ENCODE measurements at places on chromosomes 6 and 20.

- no peak for DNase-seq
Measured at GRCh38 chr6:36695414-36695813, 2.2 kb upstream of the RAB44 start.

- no peak for DNase-seq
Measured at GRCh38 chr6:147055821-147056392, 148.3 kb upstream of the STXBP5 start.

- DNase-seq = no peak
Measured at GRCh38 chr6:100479179-100480035, 14.7 kb upstream of the SIM1 start.

GRCh38 chr6:154001494-154002285 is 37.4 kb upstream of the OPRM1 start:
- DNase-seq = no peak

DNA sequence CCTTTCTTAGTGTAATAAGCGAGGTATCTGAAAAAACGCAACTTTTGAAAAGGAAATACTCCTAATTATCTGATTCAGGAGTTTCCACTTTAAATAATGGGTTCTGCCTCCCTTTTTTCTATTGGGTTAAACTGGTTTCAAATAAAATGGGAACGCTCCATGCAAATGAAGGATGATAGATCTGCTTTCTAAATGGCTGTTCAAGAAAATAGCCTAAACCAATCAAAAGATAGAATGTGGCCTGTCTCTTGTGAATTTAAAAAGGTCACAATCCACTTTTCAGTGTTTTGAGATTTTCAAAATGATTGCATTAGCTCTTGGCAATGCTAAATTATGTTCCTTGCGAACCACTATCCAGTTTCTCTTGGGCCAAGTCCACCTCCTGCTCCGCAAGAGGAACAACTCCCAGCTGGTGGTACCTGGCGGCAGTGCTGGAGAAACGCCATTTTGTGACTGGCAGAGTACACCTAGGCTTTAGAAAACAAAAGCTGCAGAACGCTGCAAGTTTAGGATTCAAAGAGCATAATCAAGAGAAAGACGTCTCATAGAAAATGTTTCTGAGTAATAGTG is 56.7 kb downstream of the TRIM38 start:
- DNase-seq = no peak

- DNase-seq = no peak
Measured at GRCh38 chr6:15876406-15876805, 213.6 kb upstream of the DTNBP1 start.

- DNase-seq = no peak
Measured at GRCh38 chr20:39451386-39451785, 489.2 kb downstream of the DHX35 start.

DNA sequence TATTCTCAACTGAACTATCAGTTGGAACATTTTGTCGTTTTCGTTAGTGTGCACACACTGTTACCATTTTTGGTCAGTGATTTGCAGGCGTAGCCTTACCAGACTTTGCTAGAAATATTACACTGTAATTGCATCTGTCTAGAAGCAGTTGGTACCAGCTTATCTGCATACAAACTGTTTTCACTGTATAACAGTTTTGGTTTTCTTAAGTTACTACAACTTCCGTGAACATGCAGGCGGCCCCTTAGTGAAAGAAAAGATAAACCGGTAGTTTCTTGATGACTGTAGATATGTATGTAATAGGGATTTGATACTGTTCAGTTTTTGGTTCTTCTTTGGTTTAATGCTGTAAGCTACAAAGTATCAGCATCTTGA is 1.3 kb downstream of the DSTN start:
- no peak for DNase-seq

- DNase-seq = no peak
Measured at GRCh38 chr6:116512734-116513133, 1.3 kb downstream of the CALHM5 start.

GRCh38 chr6:137799950-137800568 is 67.0 kb upstream of the TNFAIP3 start:
- DNase-seq = no peak

DNA sequence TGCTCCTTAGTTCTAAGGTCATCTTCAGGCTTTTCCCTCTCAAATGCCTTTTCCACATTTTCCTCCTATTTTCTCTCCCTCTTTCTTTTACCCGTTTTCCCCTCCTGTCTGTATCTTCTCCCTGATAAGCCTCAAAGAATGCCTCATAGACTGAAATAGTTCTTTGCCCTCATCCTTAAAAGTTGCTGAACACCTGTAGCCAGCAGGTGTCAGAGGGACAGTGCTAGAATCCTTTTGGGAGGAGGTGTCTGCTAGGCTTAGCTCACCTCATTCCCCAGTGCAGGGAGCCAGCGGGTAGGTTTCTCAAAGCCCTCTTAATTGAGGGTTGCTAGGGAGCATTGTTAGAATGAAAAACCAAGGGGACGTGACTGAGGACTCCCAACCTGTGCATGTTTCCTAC is 204.0 kb downstream of the TSHZ2 start:
- DNase-seq = no peak

DNA sequence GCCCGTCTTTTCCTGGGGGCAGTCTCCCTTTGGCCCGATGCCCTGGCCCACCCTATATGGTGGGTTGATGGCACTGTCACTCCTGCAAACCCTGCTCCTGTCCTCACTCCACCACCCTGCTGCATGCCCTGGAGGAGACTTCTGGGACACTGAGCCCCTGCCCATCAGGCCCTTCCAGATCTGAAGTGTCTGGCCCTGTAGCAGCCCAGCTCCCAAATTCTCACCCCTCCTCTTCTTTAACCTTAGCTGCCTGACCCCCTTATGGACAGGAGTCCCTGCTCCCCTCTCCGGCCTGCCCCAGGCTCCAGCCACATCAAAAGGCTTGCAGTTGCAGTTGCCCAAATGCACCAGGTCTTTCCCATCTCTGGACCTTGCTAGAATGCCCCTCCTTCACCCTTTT is 20.8 kb upstream of the SLC32A1 start:
- no peak for DNase-seq

- DNase-seq = no peak
Measured at GRCh38 chr20:16810216-16810615, 62.1 kb downstream of the OTOR start.

DNA sequence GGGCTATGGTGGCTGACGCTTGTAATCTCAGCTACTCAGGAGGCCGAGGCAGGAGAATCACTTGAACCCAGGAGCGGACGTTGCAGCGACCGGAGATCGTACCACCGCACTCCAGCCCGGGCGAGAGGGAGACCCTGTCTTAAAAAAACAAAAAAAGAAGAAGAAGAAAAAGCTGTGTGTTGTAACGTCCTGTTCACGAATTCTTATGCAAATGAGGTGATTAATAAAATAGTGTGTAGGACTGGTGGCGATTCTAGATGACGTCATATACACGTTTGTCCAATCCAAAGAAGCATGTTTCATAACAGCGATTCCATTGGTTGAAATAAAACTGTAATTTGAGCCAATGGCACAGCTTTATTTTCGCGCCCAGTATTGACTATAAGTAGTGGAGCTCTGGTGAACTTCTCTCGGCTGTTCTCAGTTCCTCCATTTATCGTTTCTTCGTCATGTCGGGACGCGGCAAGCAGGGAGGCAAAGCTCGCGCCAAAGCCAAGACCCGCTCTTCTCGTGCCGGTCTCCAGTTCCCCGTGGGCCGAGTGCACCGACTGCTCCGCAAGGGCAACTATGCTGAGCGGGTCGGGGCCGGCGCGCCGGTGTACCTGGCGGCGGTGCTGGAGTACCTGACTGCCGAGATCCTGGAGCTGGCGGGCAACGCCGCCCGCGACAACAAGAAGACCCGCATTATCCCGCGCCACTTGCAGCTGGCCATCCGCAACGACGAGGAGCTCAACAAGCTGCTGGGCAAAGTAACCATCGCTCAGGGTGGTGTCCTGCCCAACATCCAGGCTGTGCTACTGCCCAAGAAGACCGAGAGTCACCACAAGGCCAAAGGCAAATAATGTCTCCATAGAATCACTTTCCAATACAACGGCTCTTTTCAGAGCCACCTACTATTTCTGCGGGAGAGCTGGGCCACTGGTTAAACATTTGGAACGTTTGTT is 47.0 kb downstream of the OR2B2 start:
- DNase-seq = peak; percentile 56

DNA sequence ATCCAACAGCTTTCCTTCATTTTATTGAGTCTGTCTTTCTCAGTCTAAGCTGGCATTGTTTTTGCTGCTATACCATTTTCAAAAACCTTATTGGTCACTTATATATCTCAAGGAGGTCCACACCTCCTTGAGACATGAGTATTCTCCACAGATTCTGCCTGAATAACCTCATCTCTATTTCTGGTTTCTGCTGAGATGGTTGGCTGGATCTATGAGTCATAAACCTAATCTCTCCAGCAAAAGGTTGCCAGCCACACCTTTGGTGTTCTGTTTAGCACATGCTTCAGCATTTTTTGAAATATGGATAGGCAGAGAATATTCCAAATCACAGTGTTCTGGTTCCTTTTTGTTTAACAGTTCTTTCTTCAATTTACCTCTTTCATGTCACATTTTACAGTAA is 40.8 kb upstream of the TMEM244 start:
- DNase-seq = no peak

DNA sequence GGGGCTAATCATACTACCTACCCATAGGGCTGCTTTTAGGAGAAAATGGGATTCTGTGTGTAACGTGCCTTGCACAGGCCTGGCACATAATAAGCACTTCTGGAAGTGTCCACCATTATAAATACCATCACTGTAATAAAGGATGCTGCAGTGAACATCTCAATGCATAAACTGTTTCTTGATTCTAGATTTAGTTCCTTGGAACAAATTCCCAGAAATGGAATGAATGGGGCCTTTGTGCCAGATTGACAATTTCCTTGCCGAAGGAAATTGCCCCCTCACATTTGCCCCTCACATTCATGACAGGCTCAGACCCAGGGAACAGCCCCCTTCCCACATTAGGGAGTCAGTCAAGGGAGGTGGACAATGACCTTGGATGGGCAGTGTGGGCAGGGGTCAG is 29.2 kb downstream of the BPIFB4 start:
- no peak for DNase-seq

DNA sequence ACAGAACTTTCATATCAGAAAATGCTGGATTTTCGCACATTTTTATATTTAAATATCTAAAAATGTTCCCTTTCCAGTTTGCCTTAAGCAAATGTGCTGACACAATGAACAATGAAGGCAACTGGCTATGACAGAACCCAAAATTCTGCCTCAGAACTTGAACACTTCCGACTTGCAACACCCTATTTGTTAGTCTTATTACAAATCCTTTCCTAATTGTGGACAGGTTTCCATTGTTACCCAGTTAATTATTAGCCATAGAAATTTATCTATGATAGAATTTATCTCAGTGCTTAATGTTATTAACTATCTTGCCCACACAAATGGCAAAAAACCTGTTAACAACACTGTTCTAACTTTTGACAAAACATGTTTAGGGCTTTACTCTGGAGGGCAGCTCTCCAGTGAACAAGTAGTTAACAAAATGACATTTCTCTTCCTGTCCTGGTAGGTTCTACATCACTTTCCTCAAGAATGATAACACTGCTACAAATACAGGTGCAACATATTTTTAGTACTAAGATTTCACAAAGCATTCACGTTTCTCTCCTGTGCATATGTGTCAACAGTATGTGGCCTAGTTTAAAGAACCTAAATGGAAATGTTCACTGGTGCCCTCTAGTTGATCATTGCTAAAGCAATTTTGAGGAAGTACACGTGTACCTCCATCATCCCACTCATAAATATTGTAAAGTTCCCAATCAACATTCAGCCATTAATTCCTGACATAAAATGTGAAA is 58.4 kb downstream of the HIVEP2 start:
- DNase-seq = no peak

GRCh38 chr20:48886194-48886593 is 35.3 kb upstream of the ARFGEF2 start:
- no peak for DNase-seq

GRCh38 chr6:43159599-43159998 is 11.5 kb upstream of the SRF start:
- no peak for DNase-seq

- no peak for DNase-seq
Measured at GRCh38 chr20:57685146-57685758, 24.6 kb downstream of the PMEPA1 start.

DNA sequence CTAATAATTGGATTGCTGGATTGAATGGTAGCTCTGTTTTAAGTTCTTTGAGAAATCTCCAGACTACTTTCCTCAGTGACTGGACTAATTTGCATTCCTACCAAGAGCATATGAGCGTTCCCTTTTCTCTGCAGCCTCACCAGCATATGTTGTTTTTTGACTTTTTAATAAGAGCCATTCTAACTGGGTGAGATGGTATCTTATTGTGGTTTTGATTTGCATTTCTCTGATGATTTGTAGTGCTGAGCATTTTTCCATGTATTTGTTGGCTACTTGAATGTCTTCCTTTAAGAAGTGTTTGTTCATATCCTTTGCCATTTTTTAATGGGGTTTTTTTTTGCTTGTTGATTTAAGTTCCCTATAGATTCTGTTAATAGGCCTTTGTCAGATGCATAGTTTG is 94.7 kb upstream of the AHI1 start:
- DNase-seq = no peak

DNA sequence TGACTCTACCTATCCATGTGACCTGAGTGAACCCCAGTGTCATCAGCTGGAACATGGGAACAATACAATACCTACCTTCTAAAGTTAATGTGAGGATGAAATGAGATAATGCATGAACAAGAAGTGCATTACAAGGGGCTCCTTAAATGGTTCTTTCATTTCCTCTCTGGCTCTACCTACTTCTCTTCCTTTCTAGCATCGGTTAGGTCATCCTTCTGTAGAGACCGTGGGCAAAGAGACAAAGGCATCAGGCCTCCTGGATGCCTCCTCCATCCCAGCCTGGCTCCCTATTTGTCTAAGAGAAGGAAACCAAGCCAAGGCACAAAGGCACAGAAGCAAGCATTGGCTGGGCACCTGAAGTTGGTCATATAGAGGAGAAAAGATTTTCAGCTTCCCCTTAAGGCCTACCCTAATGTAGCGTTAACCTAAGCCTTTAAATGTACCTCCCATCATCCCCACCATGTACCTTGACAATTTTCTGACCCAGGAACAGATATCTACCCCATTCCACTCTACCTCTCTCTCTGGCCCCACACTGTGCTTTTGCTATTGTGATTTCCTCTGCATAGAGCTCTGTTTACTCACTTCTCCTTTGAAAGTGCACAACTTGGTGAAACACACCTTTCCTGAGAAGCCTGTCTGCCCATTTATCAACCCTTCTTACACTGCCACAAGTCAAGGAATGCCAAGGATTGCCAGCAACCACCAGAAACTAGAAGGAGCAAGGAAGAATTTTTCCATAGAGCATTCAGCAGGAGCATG is 86.6 kb downstream of the GCLC start:
- DNase-seq = no peak

DNA sequence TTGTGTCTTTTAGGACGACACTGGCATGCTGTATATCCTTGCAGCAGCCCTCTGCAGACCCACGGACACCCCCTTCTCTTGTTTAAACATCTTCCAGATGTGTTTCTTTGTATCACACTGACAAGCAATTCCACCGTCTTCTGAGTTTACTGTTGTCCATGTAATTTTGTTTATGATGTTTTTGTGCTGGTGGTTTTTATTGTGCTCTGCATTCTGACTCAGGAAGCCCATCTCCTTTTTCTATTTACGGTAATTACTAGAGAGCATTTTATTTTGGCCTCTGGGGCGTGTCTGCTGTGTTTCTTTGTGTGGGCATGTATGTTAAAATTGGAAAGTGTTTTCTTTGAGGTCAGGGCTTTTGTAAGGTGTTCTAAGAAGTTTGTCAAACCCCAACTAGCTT is 111.9 kb downstream of the JARID2 start:
- DNase-seq = no peak

GRCh38 chr20:38326309-38326708 is 20.0 kb upstream of the LBP start:
- no peak for DNase-seq
